ENCODE measurements at places on chromosomes 6 and 20.

- DNase-seq, result no peak
Measured at GRCh38 chr6:21902628-21903169, 309.1 kb downstream of the SOX4 start.

DNA sequence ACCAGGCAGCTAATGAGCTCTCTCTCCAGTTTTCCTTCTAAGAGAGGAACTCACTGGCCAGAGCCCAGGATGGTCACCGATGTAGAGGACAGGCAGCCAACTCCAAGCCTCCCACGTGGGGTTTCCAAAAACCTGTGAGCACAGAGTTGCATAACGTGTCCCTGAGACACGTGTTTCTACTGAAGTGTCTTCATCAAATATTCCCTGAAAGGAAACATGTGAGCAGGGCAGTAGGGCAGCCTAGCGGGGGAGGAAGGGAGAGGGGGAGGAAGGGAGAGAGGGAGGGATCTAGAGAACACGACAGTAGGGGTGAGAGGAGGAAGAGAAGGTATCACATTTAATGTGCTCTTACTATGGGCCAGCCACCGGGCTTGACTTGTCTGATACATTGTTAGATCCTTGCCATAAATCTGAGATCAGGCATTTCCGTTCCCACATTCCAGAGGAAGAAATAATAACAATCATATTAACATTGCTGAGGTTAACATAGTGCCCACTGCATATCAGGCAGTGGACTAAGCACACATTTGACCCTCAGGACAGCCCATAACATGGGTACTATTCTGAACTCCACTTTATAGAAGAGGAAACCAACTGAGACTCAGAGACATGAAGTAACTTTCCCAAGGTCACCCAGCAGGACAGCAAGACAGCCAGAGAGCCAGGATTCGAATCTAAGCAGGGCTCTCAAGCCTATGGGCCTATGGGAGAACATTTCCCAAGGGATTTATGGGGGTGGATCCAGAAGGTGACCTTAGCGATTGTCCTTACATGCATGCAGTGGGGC is 4.5 kb upstream of the SYS1 start:
- DNase-seq, result peak; percentile 46

- no peak for DNase-seq
Measured at GRCh38 chr6:36751833-36752186, 54.2 kb downstream of the RAB44 start.

DNA sequence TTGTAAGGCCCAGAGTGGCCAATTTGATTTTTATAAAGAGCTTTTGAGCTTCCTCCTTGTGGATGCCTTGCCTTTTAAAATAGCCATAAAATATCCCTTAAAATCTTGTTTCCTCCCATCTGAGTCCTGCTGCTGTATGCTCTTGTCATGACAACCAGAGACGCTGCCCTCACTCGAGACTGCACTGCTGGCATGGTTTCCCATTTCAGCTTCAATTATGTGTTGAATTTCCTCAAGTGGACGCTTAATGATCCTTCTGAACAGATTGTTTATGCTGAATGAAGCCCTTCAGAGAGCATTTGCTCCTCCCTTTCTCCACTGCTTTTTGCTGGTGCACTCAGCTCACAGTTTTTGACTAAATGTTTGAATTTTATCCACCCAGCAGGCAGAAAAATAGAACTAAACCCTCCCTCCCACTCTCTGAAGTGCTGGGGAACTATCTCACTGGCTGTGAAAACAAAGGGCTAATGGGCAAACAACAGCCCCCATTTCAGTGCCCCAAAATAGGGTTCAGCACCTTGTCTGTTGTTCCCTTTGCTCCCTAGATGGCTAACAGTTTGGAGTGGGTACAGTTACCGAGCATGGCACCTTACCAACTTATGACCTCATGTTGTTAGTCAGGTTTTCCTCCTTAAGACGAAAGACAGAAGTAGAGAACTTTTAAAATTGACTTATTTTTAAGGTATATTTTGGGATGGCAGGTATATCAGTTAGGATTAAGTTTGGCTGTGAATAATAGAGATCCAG is 45.5 kb upstream of the RNF8 start:
- DNase-seq, result no peak

GRCh38 chr6:167892835-167893815 is 66.4 kb downstream of the AFDN start:
- no peak for DNase-seq

- no peak for DNase-seq
Measured at GRCh38 chr6:136757150-136757549, 35.1 kb downstream of the MAP3K5 start.

GRCh38 chr6:38861926-38862401 is 146.9 kb downstream of the DNAH8 start:
- DNase-seq, result no peak

GRCh38 chr6:35794536-35795452 is 2.3 kb downstream of the CLPS start:
- no peak for DNase-seq

DNA sequence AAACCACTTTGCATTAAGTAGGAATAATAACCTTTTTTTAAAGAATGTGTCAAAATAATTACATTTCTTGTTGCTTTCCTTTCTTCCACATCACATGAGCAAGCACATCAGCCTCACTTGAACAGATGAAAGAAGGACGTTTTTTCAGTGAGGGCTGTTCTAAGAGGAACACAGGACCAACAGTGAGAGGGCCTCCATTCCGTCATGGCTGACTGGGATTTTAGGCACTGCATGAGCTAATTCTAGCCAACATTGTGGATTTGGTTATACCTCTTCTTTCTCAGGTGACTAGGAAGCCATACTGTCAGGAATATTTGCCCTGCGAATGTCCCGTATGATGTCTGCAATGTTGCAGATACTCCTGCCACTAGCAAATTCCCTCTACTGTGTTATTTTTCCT is 87.6 kb downstream of the LINC00237 start:
- no peak for DNase-seq

DNA sequence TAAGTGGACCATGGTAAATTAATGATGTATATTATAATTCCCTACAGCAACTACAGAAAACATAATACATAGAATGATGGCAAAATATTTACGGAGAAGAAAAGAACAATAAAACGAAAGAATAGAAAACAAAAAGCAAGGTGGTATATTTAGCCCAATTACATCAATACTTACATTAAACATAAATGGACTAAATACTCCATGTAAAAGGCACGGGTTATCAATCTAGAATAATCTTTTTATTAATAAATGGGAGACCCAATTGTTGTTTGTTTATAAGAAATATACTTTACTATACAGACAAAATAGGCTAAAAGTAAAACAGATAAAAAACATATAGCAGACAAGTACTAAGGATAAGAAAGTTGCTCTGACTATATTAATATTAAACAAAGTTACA is 137.2 kb downstream of the TASP1 start:
- DNase-seq, result no peak

- no peak for DNase-seq
Measured at GRCh38 chr6:69096681-69097080, 461.6 kb downstream of the ADGRB3 start.

DNA sequence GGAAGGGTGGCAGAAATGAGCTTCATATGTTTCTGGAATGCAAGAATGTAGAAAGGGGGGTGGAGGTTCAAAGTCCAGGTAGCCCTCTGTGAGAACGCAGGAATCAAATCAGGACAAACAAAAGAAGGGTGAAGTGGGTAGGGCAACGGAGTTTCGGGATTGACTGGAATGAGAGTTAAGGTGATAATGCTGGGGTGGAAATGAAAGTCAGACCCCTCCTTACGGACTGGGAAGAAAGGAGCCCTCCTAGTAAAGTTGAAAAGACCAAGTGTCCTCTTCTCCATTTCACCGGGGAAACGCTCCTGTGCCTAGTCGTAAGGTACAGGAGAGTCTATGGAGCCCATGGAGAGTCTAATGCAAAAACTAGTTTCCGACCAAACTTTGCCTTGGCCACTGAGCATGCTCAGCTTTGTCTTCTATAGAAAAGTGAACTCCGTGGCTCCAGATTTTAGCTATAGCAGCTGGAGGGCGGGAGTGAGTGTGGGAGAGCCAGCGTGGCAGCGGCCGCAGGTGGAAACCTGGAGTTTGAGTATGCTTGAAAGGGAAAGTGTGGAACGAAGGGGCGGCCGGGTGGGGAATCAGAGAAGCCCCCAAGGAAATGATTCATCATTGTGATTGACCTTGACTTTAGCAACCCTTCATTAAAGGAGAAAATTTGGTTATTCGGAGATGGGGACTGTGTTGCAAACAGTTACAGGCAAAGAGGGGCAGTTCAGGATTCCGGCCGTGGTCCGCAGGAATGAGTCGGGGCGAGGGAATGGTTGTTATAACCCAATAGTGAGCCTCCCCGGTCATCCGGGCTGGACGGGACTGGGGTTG is 1.3 kb upstream of the LRRC1 start:
- DNase-seq, result no peak

- DNase-seq, result no peak
Measured at GRCh38 chr6:137776786-137777686, 90.0 kb upstream of the TNFAIP3 start.

DNA sequence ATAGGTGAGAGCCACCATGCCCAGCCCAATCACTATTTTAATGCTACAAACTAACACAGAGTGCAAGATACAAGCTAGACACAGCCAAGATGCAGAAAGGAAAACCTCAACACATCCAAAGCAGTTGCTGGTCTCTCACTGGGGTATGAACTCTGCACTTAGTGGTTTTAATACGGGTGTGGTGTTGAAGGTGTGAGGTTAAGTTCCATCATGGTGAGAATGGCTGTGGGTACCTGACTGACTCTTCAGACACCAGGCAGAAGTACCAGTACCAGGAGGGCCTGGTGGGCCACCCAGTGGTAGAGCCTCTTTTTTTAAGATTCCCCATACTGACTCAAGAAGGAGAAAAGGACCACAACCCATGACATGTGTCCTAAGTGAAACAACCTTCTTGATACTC is 13.0 kb downstream of the GNAS-AS1 start:
- DNase-seq, result no peak

GRCh38 chr20:51388756-51389542 is 153.6 kb downstream of the NFATC2 start:
- DNase-seq, result no peak

- no peak for DNase-seq
Measured at GRCh38 chr6:167745670-167746389, 80.9 kb upstream of the AFDN start.

DNA sequence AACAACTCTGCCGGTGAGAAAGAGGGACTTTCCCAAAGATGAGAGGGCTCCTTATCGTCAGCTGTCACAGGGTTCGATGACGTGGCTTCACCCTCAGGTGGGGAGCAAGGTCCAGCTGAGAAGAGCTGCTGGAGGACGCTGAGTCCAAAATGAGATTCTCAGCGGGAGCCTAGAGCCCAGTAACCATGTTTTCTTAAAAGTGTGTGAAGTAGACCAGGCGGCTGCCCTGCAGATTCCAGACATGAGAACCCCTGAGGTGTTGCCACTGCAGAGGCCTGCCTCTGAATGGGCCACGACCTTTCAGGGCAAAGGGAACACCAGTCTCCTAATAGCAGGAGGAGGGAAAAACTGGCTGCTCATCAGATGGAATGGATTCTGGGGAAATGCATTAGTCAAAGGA is 375.1 kb downstream of the BTBD9 start:
- no peak for DNase-seq

DNA sequence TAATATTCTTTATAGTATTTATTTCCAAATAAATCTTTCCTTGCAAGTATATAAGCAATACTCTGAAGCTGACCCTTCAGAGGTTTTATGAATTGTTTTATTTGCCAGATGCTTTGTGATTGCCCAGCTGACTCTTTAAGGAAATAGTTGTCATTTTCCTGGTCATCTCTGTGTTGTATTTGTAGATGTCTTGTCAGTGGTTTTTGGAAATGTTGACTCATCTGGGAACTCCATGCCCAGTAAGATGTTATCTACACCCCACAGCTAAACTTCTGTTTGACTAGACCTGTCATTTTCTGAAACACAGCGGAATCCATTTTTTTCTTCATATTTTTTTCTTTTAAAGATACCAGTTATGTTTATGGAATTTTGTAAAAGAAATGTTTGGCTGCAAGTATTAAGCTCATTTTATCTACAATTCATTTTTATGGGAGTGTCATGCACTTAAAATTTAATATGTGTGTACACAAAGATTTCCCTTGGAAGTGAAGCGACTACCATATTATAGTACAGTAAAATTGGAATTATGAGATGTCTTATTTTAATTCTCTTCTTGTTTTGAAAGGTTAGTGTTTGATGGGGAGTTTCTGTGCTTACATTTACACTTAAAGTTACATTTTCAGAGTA is 491.0 kb downstream of the NKAIN2 start:
- DNase-seq, result no peak

DNA sequence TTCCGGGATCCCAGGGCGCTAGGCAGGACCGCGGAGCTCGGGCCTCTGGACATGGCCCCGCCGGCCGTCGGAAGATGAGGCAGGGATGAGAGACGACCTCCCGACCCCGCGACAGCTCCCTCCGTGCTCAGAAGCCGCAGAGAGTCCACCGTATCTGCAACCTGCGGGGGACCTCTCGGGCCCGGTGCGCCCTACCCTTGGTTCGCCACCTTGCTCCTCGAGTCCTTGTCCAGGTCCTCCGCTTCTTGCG is 301 bp downstream of the PPP1R3D start:
- no peak for DNase-seq

DNA sequence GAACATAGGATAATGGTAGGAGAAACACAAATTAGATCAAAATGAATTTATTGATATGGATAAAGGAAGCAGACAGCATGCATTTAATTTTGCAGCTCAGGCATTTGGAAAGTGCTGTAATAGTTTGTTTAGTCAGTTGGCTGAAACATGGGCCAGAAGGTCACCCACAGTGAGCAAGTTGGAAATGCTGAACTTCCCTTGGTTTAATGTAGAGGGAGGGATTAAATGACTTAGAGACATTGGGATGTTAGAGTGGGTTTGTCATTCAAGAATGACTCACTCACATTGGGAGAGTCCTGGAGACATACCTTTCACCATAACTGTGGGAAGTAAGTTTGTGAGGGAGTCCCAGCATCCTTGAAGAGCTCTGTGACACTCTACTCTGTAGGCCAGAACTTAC is 231.5 kb upstream of the PLCB4 start:
- DNase-seq, result no peak

DNA sequence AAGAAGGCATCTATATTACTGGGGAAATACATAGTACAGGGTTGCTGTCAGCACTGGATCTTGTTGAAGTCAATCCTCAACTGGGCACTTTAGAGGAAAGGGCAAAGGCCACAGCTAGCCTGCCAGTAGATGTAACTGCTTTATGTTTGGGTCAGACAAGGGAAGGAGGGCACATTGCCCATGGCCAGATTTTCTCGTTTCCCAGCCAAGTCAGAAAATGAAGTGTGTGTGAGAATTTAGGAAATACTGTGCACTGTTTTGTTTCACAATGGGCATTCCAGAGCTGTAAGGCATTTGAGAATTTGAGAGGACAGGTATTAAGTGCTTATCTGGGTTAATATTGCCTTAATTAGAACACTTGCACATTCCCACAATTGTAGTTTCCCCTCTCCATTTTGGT is 183.9 kb upstream of the MCHR2 start:
- DNase-seq, result no peak

- DNase-seq, result no peak
Measured at GRCh38 chr6:166167258-166167731, 356 bp downstream of the TBXT start.
